ENCODE measurements at places on chromosomes 13 and 19.
A peak's percentile ranks its signal among the peaks of the same experiment; 100 is the strongest.

DNA sequence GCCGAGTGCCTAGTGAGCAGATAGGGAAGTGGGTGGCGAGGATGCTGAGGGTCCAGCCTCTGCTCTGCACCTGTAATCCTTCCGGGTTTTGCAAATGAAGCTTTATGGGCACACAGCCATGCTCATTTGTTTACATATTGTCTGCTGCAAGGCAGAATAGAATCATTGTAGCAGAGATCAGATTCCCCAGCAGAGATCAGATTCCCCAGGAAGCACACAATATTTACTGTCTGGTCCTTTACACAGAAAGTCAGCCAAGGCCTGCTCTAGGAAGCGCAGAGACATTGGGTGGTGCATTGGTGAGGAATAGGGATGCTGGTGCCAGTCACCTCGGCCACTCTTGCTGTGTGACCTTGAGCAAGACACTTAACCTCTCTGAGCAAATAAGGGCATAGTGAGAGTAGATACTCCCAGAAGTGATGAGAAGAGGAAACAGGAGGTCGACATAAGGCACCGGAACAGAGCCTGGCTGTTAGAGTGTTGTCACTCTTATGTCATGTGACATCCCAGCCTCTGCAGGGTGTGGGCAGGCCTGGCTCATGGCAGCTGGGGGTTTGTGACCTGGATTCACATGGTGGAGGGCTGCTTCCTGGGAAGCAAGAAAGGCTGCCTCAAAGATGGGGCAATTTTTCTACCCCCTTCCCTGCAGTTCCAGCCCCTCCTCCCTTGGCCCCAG, 25.6 kb downstream of the CARM1 start:
- DNase-seq: no peak
- peaks cover 83% of the 10 kb centered on the region for H3K4me1 ChIP-seq
- H3K27ac ChIP-seq: no peak overlapping the region
- H3K36me3 ChIP-seq: no peaks in the 10 kb centered on the region
- H3K27me3 ChIP-seq: no peaks in the 10 kb centered on the region
- no peak overlapping the region for H3K4me3 ChIP-seq

GRCh38 chr19:40561947-40562346, 14.7 kb upstream of the SHKBP1 start:
- no peaks in the 10 kb centered on the region for H3K4me1 ChIP-seq
- no peak for DNase-seq
- H3K4me3 ChIP-seq: no peak overlapping the region
- H3K27me3 ChIP-seq: peaks cover 82% of the 10 kb centered on the region

- DNase-seq: peak; percentile 61
- no peak overlapping the region for H3K4me3 ChIP-seq
- no peaks in the 10 kb centered on the region for H3K27me3 ChIP-seq
- H3K27ac ChIP-seq: peak overlapping the region; percentile 91
- no peaks in the 10 kb centered on the region for H3K36me3 ChIP-seq
These were observed 35.3 kb upstream of the NPAS1 start for GRCh38 chr19:46984077-46985010.

- DNase-seq: peak; percentile 60
- peak overlapping the region; percentile 72 for H3K4me3 ChIP-seq
- peaks cover 36% of the 10 kb centered on the region for H3K4me1 ChIP-seq
- peaks cover 80% of the 10 kb centered on the region for H3K27me3 ChIP-seq
- H3K27ac ChIP-seq: peak overlapping the region; percentile 75
- H3K36me3 ChIP-seq: no peaks in the 10 kb centered on the region
These were observed 6.0 kb downstream of the A1BG start for GRCh38 chr19:58346961-58347929.

GRCh38 chr13:44068737-44069136, 189.0 kb downstream of the LACC1 start:
- DNase-seq: no peak
- no peak overlapping the region for H3K4me3 ChIP-seq
- H3K36me3 ChIP-seq: no peaks in the 10 kb centered on the region
- no peaks in the 10 kb centered on the region for H3K4me1 ChIP-seq
- H3K27me3 ChIP-seq: no peaks in the 10 kb centered on the region

DNA sequence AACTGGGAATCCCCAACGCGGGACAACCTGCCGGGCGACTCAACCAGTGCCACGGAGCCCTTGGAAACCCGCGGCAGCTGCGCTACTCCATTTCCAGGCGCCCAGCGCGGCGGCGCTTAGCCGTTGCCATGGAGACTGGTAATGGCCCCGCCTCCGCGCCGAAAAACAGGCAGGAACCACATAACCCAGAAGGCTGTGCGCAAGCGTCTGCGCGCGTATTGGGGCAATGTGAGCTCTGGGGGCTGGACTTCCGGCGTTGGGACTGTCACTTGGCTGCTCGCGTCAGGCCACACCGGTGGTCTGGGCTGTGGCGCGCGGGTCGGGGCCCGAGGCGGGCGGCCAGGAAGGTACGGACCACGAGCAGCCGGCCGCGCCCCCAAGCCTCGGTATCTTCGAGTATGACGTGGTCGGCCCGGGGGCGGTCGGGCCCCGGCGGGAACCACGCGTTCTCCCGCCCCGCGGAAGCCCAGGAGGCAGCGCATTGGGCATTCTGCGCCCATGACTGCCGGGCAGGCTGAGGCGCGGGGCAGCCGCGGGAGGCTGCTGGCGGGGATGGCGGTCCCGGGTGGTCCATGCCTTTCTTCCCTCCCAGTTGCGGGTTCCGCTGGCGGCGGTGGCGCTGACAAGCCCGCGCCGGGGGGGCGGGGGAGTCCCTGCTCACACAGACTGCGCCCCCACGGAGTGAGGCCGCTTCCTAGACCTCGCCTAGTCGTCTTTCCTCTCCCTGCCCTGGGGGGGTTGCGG, at the start of gene ZNF324B:
Gene ZNF324B, plus strand, starts transcription at position 265 of the 744 bp plus-strand sequence. CDS start 2,080 bp downstream, outside the sequence.
- H3K4me3 ChIP-seq: peak within 1 kb of the TSS; percentile 85
- H3K27me3 ChIP-seq: peaks cover 6% of the 10 kb centered on the region
- H3K27ac ChIP-seq: peak within 1 kb of the TSS; percentile 74
- peak; percentile 97 for DNase-seq
- peaks cover 22% of the 10 kb centered on the region for H3K36me3 ChIP-seq

GRCh38 chr19:23531976-23532375, 136.7 kb upstream of the ZNF91 start:
- no peak for DNase-seq
- no peaks in the 10 kb centered on the region for H3K27me3 ChIP-seq
- no peaks in the 10 kb centered on the region for H3K4me1 ChIP-seq
- H3K4me3 ChIP-seq: no peak overlapping the region

DNA sequence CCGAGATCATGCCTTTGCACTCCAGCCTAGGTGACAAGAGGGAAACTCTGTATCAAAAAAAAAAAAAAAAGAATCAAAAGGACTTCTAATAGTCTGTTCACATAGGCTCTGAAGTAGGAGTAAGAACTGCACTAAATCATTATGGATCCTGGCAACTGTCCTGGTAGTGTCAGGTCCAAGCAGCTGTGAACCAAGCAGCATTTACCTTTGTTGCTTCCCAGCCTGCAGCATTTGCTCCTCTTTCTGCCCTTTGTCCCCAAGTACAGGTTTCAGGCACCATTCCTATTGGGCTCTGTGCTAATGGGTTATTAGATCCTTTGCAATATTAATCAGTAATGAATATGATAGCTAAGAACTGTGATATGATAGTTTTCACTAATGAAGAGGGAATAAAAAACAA, 77.4 kb upstream of the NBEA start:
- H3K4me1 ChIP-seq: no peaks in the 10 kb centered on the region
- no peaks in the 10 kb centered on the region for H3K27me3 ChIP-seq

GRCh38 chr19:21765151-21765550, 2.2 kb downstream of the ZNF100 start:
- no peaks in the 10 kb centered on the region for H3K27me3 ChIP-seq
- DNase-seq: no peak
- H3K27ac ChIP-seq: no peak overlapping the region
- H3K36me3 ChIP-seq: peaks cover 40% of the 10 kb centered on the region
- H3K4me3 ChIP-seq: no peak overlapping the region

- no peak for DNase-seq
- H3K27ac ChIP-seq: no peak overlapping the region
- no peaks in the 10 kb centered on the region for H3K36me3 ChIP-seq
- H3K4me3 ChIP-seq: no peak overlapping the region
These were observed 70.5 kb downstream of the IRS2 start for GRCh38 chr13:109715902-109716301.

GRCh38 chr19:49196527-49197240, 39.1 kb downstream of the TRPM4 start:
- H3K4me1 ChIP-seq: peaks cover 32% of the 10 kb centered on the region
- H3K27ac ChIP-seq: peak overlapping the region; percentile 69
- DNase-seq: peak; percentile 59
- peaks cover 75% of the 10 kb centered on the region for H3K36me3 ChIP-seq
- H3K4me3 ChIP-seq: peak overlapping the region; percentile 24
- no peaks in the 10 kb centered on the region for H3K27me3 ChIP-seq

DNA sequence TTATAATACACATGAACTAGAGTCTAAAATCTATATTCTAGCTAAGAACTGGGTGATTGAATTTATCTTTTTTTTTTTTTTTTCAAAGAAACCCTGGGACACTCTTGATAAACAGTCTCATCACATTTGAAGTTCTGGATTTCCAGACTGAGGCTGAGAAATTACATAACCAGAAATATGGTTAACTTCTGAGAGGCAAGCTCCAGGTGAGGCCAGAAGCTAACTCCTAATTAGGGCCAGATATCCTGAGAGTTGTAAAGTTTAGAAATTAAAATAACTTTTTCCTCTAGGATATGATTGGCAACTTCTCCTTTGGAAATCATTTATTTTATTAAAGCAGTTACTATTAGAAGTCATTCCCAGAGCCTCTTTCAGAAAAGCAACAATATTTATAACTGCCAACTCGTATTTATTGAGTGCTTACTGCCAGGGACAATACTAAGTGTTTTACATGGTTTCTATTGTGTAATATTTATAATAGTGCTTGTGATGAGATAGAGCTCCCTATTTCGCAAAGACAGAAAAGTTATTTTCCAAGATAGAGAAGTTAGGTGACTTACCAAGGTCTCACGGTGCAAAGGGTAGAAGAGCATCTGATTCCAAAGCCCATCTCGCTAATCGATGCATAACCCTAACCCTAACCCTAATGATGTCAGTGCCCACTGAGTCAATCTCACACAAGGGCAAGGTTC, 187.7 kb downstream of the DCT start:
- H3K27me3 ChIP-seq: no peaks in the 10 kb centered on the region
- H3K27ac ChIP-seq: no peak overlapping the region
- H3K4me1 ChIP-seq: no peaks in the 10 kb centered on the region
- no peak overlapping the region for H3K4me3 ChIP-seq

GRCh38 chr19:54281007-54281728, at the start of gene LILRB2:
LILRB2 (minus strand) TSS chr19:54281110; CDS start chr19:54280496, 614 bp downstream.
- no peaks in the 10 kb centered on the region for H3K36me3 ChIP-seq
- no peaks in the 10 kb centered on the region for H3K4me1 ChIP-seq
- H3K27me3 ChIP-seq: peaks cover 90% of the 10 kb centered on the region
- DNase-seq: no peak
- peak within 1 kb of the TSS; percentile 33 for H3K4me3 ChIP-seq
- peak within 1 kb of the TSS; percentile 52 for H3K27ac ChIP-seq

DNA sequence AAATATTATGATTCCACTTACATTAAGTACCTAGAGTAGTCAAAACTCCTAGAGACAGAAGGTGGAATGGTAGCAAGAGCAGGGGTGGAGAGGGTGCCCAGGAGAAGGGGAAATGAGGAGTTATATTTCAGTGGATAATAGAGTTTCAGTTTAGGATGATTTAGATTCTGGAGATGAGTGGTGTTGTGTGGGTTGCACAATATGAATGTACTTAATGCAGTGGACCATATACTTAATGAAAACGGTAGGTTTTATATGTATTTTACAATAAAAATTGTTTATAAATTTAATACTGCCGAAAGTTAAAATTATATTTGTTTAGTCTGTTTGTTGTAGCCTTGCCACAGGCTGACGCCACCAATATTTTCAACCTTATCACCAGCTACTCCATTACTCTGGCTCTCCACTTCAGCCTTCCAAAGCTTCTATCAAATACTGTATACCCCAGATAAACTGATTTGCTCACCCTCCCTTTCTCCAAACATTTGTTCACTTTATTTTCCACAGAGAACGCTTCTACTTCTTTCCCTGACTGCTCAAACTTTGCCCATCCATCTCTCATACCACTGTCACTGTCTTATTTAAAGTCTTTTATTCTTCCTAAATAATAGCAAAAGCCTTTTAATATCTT, 1.4 kb upstream of the RBM26 start:
- H3K27ac ChIP-seq: no peak overlapping the region
- peak overlapping the region; percentile 82 for H3K4me3 ChIP-seq
- H3K4me1 ChIP-seq: peaks cover 52% of the 10 kb centered on the region
- H3K27me3 ChIP-seq: no peaks in the 10 kb centered on the region

GRCh38 chr13:47175172-47175866, 278.5 kb upstream of the HTR2A start:
- no peak overlapping the region for H3K4me3 ChIP-seq
- DNase-seq: no peak
- no peak overlapping the region for H3K27ac ChIP-seq
- H3K27me3 ChIP-seq: no peaks in the 10 kb centered on the region
- H3K36me3 ChIP-seq: no peaks in the 10 kb centered on the region
- no peaks in the 10 kb centered on the region for H3K4me1 ChIP-seq

GRCh38 chr19:51531349-51532315, at the start of gene SIGLEC6:
SIGLEC6 (minus strand) TSS chr19:51531670; CDS start chr19:51531648, 22 bp downstream.
- peak; percentile 47 for DNase-seq
- H3K36me3 ChIP-seq: no peaks in the 10 kb centered on the region
- H3K27me3 ChIP-seq: peaks cover 81% of the 10 kb centered on the region
- no peak within 1 kb of the TSS for H3K27ac ChIP-seq
- no peak within 1 kb of the TSS for H3K4me3 ChIP-seq

GRCh38 chr13:83150616-83151307, 731.5 kb downstream of the SLITRK1 start:
- no peak overlapping the region for H3K4me3 ChIP-seq
- H3K27ac ChIP-seq: no peak overlapping the region
- H3K4me1 ChIP-seq: no peaks in the 10 kb centered on the region
- H3K27me3 ChIP-seq: no peaks in the 10 kb centered on the region

GRCh38 chr19:28169168-28169887, 1043.6 kb downstream of the UQCRFS1 start:
- no peak overlapping the region for H3K4me3 ChIP-seq
- H3K4me1 ChIP-seq: no peaks in the 10 kb centered on the region
- no peak overlapping the region for H3K27ac ChIP-seq
- DNase-seq: no peak
- H3K27me3 ChIP-seq: peaks cover 31% of the 10 kb centered on the region

GRCh38 chr13:22839603-22840530, 340.9 kb upstream of the SGCG start:
- DNase-seq: no peak
- H3K4me3 ChIP-seq: no peak overlapping the region
- H3K27ac ChIP-seq: no peak overlapping the region
- no peaks in the 10 kb centered on the region for H3K4me1 ChIP-seq

GRCh38 chr13:34523406-34523805, 418.7 kb upstream of the NBEA start:
- no peaks in the 10 kb centered on the region for H3K4me1 ChIP-seq
- no peak for DNase-seq
- no peak overlapping the region for H3K4me3 ChIP-seq

GRCh38 chr19:3740431-3740830, 21.1 kb downstream of the APBA3 start:
- peaks cover 20% of the 10 kb centered on the region for H3K27me3 ChIP-seq
- no peak overlapping the region for H3K27ac ChIP-seq
- no peaks in the 10 kb centered on the region for H3K36me3 ChIP-seq

GRCh38 chr19:39200803-39201115, 3.3 kb downstream of the SYCN start:
- H3K27ac ChIP-seq: no peak overlapping the region
- H3K4me1 ChIP-seq: peaks cover 5% of the 10 kb centered on the region
- peaks cover 100% of the 10 kb centered on the region for H3K27me3 ChIP-seq
- DNase-seq: no peak

GRCh38 chr13:27638521-27638920, 16.8 kb downstream of the POLR1D start:
- H3K27ac ChIP-seq: peak overlapping the region; percentile 34
- no peak for DNase-seq
- H3K36me3 ChIP-seq: no peaks in the 10 kb centered on the region
- no peaks in the 10 kb centered on the region for H3K27me3 ChIP-seq

Measured in left ventricle myocardium inferior (tissue), 1 donor.